NCI-H524 treated with DMSO at 0.1 percent for 48 hours (cell line): ENCODE measurements at places on chromosomes 3 and 15.

DNA sequence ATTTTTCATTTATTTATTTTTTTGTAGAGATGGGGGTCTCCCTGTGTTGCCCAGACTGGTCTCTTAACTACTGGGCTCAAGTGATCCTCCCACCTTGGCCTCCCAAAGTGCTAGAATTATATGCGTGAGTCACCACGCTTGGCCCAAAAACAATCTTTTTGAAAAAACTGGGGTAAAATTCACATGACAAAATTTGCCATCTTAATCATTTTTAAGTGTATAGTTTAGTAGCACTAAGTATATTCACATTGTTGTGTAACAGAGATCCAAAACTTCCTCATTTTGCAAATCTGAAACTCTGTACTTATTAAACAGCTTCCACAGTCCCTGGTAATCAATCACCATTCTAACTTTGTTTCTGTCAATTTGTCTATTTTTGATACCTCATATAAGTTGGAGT is 5.2 kb downstream of the SNX1 start:
- no peak for DNase-seq

GRCh38 chr3:172538368-172539151 is 15.3 kb upstream of the TNFSF10 start:
- no peak for DNase-seq

GRCh38 chr15:74548241-74548640 is 7.2 kb downstream of the ARID3B start:
- DNase-seq, result no peak

DNA sequence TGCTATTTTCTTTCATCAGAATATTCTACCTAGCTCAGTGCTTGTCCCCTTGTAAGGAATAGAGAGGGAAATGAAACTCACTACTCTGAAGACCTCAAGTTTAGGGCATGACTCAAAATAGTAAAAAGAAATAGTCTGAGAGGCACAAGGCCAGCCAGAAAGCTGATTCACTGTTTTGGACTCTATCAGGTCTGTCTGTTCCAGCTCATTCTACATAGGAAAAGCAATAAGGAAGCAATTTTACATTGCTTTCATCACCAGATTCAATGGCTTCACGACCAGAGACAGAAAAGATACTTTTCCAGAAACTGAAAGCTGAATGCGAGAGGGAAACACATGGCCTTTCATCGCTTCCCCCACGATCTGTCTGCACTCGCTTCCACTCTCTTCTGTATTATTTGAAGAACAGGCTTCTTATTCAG is 276.0 kb downstream of the GBE1 start:
- DNase-seq, result no peak

DNA sequence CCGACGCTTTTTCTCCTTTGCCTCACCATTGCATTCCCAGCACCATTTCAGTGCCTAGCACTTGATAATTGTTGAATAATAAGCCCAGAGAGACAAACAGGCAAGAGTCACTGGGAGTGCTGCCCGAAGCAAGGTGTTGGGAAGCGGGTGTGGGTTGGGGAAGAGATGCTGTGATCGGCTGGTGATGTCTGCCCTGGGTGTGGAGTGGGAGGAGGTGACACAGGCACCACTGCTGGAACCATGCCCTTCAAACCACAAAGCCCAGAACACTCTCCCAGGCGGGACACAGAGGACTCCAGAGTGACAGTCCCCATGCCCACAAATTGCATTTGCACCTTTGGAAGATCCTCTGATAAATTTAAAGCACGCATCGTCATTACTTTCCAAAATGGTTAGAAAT is 148.2 kb downstream of the CHSY1 start:
- no peak for DNase-seq

GRCh38 chr3:55804170-55805095 is 317.3 kb upstream of the WNT5A start:
- no peak for DNase-seq
